Naive thymus-derived CD8-positive, alpha-beta T cell (primary cell): ENCODE measurements at places on chromosomes 12 and 14. TPM values are rescaled to one million over a fixed set of nuclear protein-coding genes. Genes with fewer than 3 reads are reported as not detected.

- DNase-seq, result no peak
These were observed 132.5 kb upstream of the FOXN3 start for GRCh38 chr14:89549381-89550125.

GRCh38 chr14:105019861-105020814, 745 bp downstream of the CDCA4 start:
- peak; percentile 48 for DNase-seq

GRCh38 chr12:76830436-76830835, 48.4 kb downstream of the CSRP2 start:
- no peak for DNase-seq

DNA sequence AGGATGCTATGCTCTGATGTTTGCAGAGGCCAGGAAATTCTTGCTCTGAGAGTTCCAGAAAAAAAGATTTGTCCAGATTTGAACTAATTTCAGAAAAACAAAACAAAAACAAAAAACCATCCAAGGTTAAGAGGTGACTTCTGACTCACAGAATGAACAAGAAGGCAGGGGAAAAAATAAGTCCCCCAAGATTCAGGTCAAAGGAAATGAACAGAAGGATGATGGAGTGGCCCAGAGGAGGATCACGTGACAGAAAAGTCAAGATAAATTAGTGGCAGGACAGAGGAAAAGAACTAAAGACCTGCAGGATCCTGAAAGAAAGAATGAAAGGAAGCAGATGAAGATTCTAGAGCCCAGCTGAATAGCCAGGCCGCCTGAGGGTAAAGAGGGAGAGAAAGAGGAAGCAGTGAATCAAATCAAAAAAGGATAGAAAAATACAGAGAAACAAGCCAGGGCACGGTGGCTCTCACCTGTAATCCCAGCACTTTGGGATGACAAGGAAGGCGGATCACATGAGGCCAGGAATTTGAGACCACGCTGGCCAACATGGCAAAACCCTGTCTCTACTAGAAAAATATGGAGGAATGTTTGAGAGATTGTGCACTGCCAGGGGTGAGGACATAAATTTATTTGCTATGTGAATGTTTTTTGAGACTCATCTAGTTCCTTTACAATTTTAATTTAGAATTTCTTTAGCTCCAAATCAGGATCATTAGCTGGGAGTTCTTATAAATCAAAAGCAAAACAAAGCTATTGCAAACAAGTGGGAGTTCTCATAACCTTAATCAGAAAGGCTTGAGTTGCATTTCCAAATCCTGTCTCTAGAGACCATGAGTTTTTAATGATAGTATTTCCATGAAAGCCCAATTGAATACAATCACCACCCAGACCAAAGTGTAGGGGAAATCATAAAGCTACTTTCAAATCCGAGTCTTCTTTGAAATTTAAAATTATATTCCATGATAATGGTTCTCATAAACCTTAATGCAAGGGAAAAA, 217.1 kb upstream of the PLEKHG7 start:
- DNase-seq, result no peak

Gene SCARB1
- 3.1 TPM for polyA plus RNA-seq

DNA sequence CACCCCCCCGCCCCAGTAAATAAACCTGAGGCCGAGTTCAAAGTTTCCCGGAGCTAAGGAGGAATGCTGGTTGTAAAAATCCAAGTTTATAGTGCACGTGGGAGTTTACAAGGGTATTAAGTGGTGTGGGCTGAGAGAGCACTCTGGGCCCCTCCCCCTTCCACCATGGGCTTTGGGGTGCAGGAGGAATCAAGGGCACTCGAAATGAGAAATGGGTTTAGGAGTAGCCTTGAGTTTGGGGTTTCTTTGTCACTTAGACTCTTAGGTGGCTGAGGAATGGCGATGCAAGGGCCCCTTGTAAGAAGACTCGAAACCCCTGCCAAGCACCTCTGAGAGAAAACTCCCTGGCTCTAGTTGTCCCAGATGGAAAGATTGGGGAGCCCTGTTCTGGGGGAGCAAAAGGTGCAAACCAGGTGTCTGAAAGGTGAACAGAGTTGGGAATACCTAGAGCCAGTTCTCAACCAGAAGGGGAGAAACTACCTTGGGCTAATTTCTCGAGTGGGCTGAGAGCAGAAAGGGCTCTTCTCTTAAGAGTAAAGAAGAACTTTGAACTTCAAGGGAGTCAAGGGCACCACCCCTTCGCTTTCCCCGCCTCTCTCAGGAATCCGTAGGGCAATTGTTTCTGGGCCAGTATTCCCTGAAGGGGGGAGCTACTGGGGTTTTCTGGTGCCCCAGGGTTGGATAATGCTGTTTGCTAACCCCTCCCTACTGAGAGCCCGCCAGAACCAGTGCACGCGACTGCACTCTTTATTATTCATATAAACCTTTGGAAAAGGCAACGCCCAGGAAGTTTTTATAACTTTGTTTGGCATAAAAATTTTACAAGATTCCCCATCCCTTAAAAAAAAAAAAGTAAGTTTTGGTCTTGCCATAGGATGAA, 4.0 kb upstream of the HOTAIR start:
- no peak for DNase-seq

DNA sequence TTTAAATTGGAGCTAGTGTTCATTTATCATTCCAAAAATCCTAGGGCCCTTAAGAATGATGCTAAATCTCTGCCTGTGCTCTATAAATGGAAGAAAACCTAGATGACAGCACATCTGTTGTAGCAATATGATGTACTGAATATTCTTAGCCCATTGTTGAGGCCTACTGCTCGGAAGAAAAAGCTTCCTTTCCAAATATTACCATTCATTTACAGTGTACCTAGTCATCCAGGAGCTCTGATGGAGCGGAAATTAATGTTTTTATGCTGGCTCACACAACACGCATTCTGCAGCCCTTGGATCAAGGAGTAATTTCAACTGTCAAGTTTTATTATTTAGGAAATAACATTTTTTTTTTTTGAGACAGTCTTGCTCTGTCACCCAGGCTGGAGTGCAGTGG, 77.4 kb downstream of the EML1 start:
- DNase-seq, result no peak

DNA sequence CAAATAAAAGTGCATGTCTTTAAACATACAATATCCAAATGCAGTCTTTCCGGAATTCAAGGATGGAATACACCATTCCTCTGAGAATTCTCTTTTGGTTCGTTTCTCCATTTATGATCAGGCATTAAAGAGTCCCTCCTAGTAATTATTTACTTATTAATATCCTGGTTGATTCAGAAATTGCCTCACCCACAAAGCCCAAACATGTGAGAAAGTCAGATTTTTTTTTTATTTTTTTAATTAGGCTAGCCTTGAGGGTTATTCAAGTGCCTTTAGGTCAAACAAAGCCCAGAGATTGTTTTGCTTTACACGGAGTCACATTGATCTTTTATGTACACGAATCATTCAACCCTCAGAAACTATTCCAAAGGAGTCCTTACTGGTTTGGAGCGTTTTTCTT, 6.4 kb upstream of the TSPAN8 start:
- DNase-seq, result no peak

DNA sequence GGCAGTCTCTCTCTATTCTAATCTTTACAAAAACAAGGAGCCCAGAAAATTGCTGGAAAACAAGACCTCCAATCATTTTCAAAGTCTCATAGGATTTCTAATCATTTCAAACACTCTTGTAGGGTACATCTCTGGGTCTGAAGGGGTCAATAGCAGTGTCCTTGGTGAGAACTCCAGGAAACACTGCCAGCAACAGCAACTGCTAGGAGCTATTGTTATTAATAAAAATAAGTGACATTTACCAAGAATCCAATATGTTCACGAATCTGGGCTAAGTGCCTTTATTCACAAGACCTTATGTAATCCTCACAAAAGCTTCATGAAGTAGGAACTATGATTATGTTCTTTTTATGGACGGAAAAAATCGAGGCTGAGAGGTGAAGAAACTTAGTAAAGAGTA, 72.8 kb downstream of the TTC7B start:
- DNase-seq, result no peak

Gene MUCL1
- polyA plus RNA-seq, result not detected

DNA sequence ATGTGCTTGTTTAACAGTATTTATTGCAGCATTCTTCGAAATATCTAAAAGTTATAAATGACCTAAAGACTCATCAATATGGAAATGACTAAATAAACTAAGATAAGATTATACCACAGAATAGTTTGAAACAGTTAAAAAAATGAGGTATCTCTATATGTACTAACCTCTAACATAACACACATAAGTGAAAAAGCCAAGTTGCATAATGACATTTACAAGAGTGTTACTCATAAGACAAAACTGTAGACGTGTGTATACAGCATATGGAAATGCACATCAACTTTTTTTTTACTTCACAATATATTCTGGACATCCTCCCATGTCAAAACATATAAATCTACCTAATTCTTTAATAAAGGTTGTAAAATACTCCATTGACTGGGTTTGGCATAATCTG, 22.8 kb downstream of the CPM start:
- no peak for DNase-seq

GRCh38 chr14:94041551-94042346, 15.6 kb downstream of the OTUB2 start:
- DNase-seq, result no peak

Gene RTL1
- polyA plus RNA-seq, result not detected

Gene HSPA2
- polyA plus RNA-seq, result 0.30 TPM

Gene VDR
- not detected for polyA plus RNA-seq

GRCh38 chr12:31874961-31875608, 84.1 kb upstream of the RESF1 start:
- DNase-seq, result peak; percentile 69
